ENCODE measurements at places on chromosomes 2 and 18.

DNA sequence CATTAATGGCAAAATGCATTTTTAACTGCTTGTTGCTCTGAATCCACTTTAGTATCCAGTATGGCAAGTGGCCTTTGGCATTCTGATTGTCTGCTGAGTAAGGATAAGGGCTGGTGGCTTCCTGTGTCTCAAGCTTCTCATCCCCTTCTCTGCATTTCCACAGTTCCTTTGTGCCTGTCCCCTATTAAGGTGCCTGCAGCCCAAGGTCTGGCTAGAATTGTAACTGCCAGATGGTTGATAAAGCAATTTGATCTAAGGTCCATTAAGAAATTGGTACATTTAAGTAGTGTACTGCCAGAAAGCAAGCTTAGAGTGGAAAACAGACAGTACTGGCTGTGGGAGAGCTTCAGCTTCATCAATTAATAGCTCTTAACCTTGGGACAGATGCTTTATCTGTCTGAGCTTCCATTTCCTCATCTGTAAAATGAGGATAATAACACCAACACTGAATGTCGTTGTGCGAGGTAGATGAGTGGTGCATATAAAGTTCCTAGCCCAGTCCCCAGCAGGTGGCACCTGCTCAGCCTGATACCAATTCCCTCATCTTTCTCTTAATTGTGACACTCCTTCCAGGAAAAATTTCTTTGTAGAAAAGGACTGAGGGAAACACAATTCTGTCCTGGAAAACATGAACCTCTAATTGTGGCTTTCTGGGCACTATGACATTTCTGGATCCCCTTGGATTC lies 570.6 kb upstream of the GCFC2 start:
- DNase-seq, result no peak

DNA sequence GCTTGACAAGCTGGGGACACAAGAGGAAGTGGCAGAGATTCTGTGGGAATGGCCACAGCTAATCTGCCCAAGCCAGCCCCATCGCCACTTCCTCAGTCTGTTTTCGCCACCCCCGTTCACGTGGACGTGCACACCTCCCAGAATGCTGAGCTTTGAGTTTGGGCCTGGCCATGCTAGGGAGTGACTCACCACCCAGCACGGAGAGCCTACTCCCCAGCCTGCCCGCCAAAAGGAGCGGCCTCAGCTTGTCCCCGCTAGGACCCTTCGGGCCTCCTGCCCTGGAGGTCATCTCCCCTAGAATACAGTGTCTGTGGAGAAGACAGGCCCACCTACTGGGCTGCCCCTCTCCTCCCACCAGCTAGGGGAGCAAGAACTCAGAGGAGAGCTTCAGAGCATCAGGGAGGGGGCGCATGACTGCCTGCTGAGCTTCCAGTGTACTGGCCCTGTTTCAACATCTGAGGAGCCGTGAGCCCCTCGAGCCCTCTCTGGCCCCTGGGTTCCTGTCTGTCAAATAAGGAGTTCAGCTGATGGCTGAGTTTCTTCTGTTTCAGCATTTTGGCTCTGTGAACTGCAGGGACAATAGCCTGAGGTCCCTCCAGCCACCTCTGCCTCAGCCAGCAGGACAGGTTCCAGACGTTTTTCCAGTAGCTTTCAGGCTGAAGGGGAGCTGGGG lies 5.1 kb downstream of the SLC35F6 start:
- DNase-seq, result peak; percentile 73

DNA sequence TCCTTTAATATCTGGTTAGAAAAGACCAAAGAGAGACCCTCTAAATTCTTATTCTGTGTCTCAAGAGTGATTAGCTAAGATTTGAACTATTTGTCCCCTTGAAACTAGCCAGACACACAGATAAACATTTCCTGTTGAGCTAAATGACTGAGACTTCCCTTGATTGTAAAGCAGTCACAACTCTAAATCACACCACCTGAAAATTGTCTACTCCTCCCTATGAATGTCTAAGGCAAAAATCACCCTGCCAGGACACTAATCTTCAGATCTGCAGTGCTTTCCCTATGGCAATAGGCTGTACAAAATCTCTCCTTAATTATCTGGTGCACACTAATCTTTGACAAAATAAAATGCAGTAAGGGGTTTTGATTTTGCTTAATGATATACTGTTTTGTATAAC lies 200.5 kb upstream of the GULP1 start:
- no peak for DNase-seq

DNA sequence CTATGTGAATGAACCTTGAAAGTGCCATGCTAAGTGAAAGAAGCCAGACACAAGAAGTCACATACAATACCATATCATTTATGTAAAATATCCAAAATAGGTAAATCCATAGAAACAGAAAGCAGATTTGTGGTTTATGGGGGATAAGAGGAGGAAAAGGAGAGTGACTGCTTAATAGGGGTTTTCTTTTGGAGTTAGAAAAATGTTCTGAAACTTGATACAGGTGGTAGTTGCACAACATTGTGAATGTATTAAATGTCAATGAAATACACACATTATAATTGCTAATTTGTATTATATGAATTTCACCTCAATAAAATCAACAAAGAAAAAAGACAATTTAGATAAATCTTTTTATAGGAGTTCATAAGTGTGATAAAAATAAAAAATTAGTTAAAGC lies 37.1 kb downstream of the MEMO1 start:
- DNase-seq, result no peak

DNA sequence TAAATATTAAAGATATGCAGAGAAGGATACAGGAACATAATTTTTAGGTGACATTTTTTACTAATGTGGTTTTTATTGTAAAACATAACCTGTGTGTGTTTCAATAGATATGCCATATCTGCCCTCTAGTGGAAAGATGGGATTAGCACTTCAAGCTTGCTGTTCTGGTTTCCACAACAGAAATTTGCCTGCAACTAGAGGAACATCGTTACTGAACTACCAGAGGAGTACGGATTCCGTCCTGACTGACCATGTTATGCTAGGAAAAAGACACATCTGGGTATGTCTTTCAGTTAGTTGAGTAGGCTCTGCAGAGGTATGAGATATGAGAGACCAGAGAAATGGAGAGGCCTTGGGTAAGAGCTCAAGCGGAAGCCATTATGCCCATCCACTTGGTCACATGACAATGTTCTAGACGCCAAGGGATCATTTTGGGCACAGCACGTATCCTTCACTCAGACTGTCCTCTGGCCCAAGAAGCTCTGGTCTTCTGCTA lies 104.9 kb downstream of the MBD2 start:
- no peak for DNase-seq

GRCh38 chr18:7561909-7562460 lies 5.1 kb upstream of the PTPRM start:
- DNase-seq, result no peak

GRCh38 chr2:170762760-170763159 lies 7.4 kb upstream of the ERICH2 start:
- DNase-seq, result no peak

DNA sequence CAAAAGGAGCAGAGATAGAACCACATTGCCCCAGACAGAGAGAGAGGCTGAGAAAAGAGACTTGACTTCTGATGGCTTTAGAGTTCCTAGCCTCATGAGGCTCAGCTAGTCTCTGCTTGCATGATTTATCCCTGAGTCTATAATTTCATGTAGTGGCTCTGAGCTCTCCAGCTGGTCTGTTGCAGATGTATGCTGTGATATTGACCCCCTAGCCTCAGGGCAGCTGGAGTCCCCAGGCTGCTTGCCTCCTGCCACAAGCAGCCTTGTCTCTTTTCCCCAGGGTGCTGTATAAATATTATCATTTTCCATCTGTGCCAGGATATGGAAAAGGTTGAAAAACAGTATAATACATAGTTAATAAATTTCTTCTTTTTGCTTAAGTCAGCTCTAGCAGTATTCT lies 467.6 kb upstream of the CWC22 start:
- DNase-seq, result no peak
